ENCODE measurements at places on chromosomes 1 and 21. TPM values are rescaled to one million over a fixed set of nuclear protein-coding genes. Genes with fewer than 3 reads are reported as not detected.

GRCh38 chr21:27021801-27022200 is 54.9 kb upstream of the ADAMTS5 start:
- DNase-seq = no peak

- no peak for DNase-seq
Measured at GRCh38 chr1:151920149-151920548, 10.8 kb upstream of the THEM4 start.

DNA sequence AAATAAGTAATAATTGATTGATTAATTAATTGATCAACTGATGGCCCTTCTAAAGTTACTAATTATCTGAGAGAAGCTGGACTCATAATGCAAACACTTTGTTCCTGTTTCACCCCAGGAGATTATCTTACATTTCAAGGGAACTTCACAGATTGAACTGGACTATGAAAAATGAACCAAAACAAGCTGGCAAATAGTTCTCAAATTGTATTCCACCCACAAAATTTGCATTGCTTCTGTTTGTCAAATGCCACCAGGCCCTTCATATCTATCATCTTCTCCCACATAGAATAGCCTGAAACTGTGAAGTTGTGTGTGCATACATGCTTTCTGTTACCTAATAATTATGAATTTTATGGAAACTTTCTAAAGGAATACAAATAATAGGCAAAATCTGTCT is 104.0 kb downstream of the ZNF281 start:
- no peak for DNase-seq

- DNase-seq = peak; percentile 74
Measured at GRCh38 chr1:242890192-242890741, 364.8 kb downstream of the CEP170 start.

TNFAIP8L2 gene
- total RNA-seq = 0.64 TPM

- no peak for DNase-seq
Measured at GRCh38 chr1:33232716-33233115, 23.6 kb upstream of the ZNF362 start.

All from hepatocyte (in vitro differentiated cells).